Gastroesophageal sphincter (tissue), 4 donors: ENCODE measurements at places on chromosomes 11 and 22. TPM values are rescaled to one million over a fixed set of nuclear protein-coding genes. Genes with fewer than 3 reads are reported as not detected.
A peak's percentile ranks its signal among the peaks of the same experiment; 100 is the strongest.

- no peak for ATAC-seq
These were observed 26.3 kb downstream of the KCNJ1 start for GRCh38 chr11:128840783-128841182.

DNA sequence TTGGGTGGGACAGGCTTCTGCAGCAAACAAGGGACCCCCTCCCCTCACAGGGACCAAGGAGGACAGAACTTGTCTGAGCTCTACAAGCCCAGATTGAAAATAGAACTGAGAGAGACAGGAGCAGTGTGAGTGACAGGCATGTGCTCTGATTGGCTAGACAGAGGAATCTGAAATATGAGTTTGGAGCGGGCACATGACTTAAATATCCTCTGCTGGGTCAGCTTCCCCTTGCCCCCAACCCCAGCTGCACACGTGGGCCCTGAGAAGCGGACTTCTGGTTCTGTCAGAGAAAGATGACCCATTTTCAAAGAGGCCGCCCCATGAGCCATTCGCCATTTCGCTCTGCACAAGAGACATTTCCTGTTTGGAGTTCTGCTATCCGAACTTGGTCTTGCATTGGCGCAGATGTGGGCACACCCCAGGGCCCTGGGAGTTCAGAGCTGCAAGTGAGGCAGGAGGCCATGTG is 5.3 kb downstream of the TUBA8 start:
- no peak for ATAC-seq

DNA sequence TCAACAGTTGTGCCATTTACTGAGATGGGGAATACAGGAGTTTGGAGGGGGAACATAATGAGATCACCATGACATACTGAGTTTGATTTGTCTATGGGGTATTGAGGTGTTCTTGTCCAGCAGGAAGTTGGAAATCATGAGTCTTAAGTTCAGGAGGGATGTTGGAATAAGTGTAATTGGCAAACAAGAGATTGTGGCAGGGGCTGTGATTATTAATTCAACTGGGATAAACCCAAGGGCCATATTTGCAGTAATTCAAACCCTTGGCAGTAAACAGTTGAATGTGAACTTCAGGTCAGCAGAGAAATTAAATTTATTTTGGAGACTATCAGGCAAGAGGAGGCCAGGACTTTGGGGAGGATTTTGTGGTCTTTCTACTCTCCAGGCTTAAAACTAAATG is 33.4 kb downstream of the ADM start:
- ATAC-seq: no peak

- ATAC-seq: no peak
These were observed 14.3 kb downstream of the MPST start for GRCh38 chr22:37033605-37034430.

DNA sequence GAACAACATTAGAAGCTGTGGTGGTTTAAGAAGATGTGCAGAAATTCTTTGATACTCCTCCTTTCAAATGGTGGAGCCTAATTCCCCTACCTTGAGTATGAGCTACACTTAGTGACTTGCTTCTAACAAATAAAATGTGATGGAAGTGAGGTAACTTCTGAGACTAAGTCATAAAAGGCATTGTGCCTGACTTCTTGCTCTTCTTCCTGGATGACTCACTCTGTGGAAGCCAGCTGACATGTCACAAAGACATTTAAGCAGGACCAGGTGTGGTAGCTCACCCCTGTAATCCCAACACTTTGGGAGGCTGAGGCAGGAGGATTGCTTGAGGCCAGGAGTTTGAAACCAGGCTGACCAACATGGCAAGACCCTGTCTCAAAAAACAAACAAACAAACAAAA is 3.9 kb upstream of the PLA2G3 start:
- ATAC-seq: no peak

- peak; percentile 24 for ATAC-seq
These were observed 3.7 kb downstream of the CST6 start for GRCh38 chr11:66015454-66015881.

- no peak for ATAC-seq
These were observed 35.0 kb downstream of the ZC3H12C start for GRCh38 chr11:110128161-110128560.

DNA sequence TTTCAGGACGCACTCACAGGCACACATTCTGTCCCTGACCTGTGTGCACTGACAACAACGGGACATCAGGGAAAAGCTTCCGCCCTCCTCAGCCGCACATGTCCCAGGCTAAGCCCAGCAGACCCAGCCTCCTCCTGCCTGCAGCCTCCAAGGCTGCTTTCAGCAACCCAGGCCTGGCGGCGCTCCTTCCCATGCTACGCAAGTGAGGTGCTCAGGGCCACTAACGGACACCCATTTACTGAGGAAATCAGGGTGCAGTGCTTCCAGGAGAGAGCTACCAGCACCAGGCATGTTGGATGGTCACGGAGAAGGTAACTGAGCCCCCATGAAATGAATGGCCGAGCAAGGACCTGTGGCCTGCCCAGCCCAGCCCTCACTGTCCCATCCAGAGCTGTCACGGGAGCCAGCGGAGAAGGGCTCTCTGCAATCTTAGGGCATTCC is 6.9 kb downstream of the MOB2 start:
- no peak for ATAC-seq

DNA sequence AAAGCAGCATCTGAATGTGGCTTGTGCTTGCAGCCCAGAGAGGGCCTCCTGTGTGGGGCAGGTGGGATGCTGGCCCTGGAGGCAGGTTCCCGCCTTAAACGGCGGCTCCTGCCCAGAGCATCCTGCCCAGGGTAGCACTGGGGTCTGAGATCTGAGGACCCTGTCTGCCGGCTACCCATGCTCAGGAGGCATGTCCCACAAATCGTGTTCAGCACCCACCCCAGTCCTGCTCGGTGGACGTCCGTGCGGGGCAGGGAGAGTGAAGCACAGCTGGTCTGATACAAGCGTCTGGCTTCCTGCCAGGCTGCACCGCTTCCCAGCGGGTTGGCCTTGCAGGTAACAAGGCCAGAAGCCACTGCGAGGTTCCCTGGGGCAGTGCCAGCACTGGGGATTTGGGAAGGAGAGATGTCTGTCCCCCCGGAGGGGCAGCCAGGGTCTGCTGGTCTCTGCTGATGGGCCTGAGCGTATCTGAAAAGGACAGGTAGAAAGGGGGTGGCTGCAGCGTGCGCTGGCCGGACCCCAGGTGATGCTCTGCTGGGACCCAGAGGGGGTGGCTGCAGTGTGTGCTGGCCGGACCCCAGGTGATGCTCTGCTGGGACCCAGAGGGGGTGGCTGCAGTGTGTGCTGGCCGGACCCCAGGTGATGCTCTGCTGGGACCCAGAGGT is 3.6 kb downstream of the TRABD start:
- ATAC-seq: no peak

GRCh38 chr11:78216021-78216420 is 27.3 kb downstream of the USP35 start:
- ATAC-seq: no peak

DNA sequence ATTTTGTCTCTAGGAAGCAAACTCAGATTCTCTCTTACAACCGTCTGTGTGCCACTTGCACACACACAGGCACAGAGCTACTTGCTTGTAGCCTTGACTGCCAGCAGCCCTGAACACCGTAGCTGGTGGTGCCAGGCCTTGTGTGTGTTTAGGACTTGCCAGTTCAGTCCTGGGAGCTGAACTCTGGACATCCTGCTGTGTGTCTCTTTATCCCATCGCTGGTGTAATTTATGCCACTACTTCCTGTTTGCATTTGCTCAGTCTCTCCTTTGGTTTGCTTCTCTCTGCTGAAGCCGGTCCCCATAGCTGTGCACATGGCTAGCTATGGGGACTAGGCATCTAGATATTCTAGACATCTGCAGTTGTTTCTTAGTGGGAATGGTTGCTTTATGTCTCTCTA is 24.0 kb downstream of the MARK2 start:
- ATAC-seq: no peak

DNA sequence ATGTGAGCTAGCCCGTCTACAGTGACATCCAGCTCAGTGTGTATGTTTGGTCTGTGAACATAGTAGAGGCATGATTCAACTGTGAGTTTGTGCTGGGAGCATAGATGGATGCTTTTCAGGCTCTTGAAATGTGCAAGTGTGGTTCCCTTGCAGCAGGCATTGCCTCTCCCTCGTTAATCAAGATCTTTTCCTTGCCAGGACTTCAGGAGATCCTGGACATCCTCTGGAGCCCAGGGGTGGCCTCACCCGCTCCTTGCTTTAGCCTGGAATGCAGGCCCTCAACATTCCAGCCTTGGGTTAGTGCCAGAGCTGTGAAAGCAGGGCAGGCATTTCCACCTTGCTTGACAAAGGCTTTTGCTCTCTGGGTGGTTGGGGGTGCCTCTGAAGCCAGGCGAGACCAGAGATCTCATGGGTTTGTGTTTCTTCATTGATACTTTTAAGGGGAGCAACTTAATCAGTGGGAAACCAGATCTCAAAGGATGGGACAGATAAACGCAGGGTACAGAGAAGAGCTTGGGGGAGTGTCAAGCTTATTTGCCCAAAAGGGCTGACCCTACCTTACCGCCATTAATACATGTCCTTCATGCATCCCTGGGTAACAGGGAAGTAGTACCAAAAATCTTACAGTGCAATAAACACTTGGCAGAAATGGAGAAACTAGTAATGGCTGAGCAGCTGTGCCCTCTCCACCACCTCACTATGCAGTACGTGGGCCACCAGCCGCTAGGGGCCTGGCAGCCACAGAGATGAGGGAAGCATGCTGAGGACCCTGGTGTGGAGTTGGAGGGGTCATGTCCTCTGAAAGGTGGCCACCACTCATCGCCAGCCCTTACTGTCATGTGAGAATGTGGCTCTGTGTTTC is 72.1 kb downstream of the PTPRJ start:
- no peak for ATAC-seq

DNA sequence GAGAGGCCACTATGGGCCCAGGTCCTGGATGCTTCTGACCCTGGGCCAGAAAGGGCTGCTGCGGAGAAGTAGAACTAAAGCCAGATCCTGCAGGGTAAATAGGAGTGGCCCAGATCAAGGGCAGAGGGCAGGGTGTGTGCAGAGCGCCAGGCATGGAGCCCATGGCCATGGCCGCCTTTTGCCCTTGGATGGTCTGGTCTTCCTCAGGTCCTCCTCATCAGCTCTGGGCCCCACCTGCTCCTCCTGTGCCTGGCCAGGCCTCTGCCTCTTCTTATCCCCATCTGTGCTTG is 277.6 kb downstream of the BRD1 start:
- ATAC-seq: no peak

GRCh38 chr11:64602466-64603070 is 11.5 kb downstream of the SLC22A12 start:
- ATAC-seq: no peak

GRCh38 chr11:23789938-23790371 is 706.9 kb upstream of the LUZP2 start:
- no peak for ATAC-seq

GRCh38 chr11:120343429-120343828 is 7.2 kb downstream of the ARHGEF12 start:
- no peak for ATAC-seq

GRCh38 chr11:10927538-10927937 is 69.7 kb upstream of the ZBED5 start:
- no peak for ATAC-seq

DNA sequence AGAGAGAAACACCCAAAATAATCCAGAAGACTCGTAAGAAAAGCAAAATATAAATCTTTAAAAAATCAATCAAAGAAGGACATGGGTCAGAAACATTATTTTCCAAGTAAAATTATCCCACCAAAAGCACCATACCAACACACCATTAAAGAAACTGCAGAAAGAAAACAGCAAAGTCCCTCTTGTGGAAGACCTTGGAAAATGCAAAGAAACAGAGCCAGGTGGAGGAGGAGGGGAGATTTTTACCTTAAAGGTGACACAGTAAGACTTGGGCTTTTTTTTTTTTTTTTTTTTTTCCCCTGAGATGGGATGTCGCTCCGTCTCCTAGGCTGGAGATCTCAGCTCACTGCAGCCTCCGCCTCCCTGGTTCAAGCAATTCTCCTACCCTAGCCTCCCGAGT is 123.8 kb downstream of the LARGE1 start:
- ATAC-seq: no peak

Gene A4GALT
- 36.9 TPM for total RNA-seq

Gene SSRP1
- total RNA-seq: 91.8 TPM

Gene HORMAD2
- total RNA-seq: not detected

Gene FAM181B
- total RNA-seq: 1.5 TPM

Gene ASPHD2
- 1.2 TPM for total RNA-seq

Gene RTN4RL2
- not detected for total RNA-seq

Gene KIF18A
- total RNA-seq: 0.15 TPM
